Cortex of kidney (tissue), 1 donor: ENCODE measurements at places on chromosomes 5 and 9.

- no peak for DNase-seq
Observed at GRCh38 chr9:137333016-137333671, 31.1 kb upstream of the NRARP start.

DNA sequence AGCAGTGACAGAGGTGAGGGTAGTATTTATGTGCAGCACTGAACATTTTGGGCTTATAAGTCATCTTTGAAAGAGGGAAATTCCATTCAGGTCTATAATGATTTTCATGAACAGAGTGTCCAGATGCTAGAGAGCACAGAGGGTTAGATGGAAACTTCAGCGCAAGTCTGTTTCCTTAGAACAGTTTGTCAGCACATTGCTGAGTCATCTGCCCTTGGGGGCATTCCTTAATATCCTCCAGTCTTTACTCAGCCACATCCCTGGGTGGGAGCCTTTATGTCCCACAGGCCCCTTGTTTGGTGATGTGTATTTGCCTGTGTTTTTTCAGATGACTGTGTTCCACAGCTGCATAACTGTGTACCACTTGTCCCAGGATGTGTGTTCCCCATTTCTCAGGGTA lies 138.5 kb upstream of the S1PR3 start:
- no peak for DNase-seq

DNA sequence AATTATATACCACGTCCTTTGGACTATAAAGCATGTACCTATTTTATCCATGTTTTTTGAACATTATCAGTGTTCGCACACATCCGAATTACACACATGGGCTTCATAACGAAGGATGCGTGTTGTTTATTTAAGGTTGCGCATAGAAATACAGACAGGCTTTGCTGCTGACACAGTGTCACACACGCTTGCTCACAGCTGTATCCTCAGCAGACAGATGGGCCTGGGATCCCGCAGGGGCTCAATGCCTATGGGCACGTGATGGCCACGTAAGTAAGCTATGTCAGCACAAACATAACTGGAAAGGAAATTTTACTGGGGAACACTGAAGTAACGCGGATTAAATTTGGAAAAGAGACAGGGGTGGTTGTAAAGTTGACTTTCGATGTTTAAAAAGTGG lies 76.6 kb downstream of the OTULIN start:
- DNase-seq, result no peak

GRCh38 chr5:10699987-10700386 lies 61.0 kb downstream of the DAP start:
- no peak for DNase-seq

DNA sequence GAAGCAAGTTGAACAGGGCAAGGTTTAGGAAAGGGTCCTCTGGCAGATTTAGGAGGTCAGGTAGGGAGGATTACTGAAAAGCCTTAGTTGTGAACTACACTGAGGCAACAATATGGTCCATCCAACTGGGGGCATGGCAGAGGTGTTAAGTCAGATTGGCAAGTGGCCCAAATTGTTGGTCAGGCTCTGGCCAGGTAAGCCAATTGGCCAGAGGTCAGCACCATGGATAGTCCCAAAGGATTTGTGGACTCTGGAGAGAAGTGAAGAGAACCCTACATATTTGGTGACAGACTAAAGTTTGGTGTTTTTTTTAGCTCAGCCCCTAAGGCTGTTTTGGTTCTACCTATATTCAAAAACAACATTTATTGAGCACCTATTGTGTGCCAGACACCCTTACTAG lies 39.1 kb upstream of the RASGRF2 start:
- DNase-seq, result no peak

- no peak for DNase-seq
Observed at GRCh38 chr5:125014202-125014601, 267.8 kb upstream of the ZNF608 start.

DNA sequence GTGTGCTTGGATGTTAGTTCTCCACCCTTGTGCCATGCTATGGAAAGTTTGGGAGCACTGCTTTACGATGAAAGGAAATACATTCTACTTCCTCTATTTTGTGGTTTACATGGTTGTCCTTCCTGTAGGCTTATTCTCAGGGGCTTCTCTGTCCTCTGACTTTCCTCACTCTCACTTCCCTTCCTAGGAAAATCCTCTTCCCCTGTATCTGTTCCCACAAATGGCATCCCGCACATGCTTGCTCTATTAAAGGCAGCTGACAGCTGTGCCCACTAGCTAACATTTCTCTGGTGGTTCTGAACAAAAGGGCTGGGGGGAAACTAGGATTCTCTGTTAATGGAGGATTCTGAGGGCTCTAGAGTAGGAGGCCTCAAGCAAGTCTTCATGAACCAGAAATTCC lies 52.4 kb downstream of the FAM170A start:
- DNase-seq, result no peak

DNA sequence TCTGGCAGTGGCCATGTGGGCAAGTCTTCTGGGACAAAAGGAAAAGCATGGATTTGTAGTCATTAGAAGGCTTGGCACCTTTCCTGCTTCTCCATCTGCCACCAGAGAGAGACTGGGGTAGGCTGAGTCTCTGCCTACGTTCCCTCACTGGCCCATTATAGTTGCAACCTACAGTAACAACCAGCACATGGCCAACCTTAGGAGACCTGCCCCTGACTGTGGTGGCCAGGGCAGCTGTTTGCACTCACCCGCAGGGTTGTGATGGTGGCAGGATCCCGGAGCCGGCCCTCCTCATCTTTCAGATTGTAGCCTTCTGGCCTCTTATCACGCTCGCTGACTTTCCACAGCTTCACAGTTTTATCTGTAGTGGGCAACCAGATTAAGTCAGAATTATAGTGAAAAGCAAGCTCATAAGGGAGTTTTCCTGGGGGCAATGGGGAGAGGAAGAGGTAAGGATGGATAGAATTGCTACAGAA lies 174.9 kb upstream of the GPR151 start:
- no peak for DNase-seq

DNA sequence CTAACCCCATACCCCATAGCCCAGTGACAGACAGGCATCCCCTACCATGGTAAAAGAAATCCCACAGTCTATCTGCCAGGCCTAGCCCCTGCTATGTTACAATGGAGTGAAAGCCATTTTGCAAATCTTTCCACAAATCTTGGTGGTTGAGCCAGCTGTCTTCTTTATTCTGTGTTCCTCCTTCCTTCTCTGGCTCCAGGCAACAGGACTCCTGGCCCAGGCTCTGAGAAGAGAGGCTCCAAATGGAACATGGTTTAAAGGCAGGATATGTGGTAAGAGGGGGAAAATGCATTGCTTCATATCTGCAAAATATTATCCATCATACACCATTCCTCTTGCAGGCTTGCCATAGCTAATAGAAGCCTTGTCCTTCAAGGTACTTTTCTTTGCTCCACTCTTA lies 25.2 kb downstream of the FGF1 start:
- DNase-seq, result no peak

- DNase-seq, result no peak
Observed at GRCh38 chr9:111481885-111482636, 2.1 kb downstream of the ECPAS start.

GRCh38 chr5:95956021-95956899 lies 5.4 kb downstream of the ELL2 start:
- DNase-seq, result no peak

DNA sequence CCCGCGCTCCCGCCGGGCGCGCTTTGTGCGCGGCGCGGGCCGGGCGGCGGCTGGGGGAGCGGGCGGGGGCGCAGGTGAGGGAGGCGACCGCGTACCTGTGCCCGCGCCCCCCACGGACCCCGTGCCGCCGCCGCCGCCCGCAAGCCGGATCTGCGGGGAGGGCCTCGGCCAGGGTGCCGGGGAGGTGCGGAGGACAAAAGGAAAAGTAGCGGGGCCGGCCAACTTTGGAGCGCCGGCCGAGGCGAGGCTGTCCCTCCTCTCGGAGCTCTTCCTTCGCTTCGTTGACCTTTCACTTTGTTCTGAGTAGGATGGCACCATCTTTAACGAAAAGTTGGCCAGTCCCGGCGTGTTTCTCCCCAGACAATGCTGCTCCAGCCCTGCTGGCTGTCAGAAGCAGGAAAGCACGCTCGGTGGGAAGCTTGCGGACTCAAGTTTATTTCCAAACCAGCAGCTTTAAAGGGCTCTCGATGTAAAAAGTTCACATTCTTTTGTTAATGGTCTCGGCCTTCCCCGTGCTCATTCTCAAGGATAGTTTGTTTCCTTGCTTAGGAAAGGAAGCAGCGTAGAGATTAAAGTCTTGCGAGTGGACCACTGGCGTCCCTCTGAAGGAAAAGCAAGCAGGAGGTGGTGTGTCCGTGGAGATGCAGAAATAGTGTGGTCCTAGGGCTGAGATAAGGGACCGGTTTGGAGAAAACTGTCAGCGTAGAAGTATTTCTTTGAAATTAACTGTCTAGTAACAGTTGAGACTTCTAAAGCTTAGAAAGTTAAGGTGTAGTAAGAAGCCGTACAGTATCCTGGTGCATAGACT lies 639 bp downstream of the EHMT1 start:
- no peak for DNase-seq

DNA sequence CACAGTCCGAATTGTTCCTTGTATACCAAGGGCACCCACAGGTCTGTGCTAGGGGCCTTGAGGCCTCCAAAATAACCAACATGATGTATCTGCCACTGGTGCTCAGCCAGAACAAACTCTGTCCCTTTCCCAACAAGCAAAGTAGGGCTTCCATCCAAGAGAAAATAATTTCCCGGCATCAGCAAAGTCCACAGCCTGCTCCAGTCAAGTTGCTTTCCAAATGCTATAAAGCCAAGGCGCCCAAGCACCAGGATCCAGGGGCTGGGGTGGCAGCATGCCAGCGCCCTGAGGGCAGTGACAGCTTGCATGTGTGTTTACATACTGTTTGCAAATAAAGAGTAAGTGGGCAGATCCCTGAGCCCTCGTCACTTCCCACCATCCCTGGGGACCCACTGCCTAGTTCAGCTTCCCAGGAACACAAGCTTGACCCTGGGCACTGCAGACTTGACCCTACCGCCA lies 155.9 kb downstream of the ERCC6L2 start:
- no peak for DNase-seq

- no peak for DNase-seq
Observed at GRCh38 chr9:23830929-23831730, 5.1 kb upstream of the ELAVL2 start.

DNA sequence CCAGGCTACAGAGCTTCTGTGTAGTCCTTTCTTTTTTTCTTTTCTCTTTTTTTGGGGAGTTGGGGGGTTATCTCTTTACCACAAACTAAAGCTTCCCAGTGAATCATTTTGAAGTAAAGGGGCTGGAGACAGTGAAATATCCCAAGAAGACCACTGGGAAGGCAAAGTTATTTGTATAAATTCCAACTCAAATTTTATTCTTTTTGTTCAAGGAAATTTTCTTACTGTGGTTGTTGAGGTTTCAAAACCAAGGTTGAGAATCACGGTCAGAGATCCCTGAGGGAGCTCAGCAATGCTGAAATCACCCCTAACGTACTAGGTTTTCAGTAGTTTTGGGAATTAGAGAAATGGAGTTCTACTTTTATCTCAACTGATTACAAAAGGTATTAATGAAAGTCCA lies 175.7 kb downstream of the ARHGEF28 start:
- no peak for DNase-seq

DNA sequence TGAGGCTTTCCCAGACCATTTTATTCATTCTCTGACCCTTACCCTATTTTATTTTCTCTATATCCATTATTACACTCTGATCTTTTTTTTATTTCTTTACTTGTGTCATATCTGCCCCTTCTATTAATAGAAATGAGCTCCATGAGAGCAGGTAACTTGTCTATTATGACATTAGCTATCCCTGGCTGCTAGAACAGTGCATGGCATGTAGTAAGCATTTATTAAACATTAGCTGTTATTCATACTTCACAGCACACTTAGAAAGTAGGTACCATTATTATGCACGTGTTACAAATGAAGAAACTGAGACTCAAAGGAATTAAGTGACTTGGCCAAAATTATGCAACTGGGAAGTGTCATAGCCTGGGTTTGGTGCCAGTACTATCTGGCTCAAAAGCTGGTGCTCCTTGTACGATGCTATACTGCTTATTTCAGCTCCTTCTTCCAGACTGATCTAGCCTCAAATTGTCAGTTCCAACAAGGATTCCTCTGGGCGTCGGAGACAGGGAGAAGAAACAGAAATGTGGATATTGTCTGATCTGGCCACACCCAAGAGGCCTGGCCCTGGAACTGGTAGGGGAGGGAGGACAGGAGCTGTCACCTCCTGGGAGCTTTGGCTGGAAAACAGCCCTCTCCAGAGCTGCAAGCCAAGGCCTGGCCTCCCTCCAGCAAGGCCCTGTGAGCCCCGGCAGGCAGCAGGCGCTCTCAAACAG lies 10.8 kb upstream of the NIPAL4 start:
- no peak for DNase-seq

GRCh38 chr9:12604164-12604821 lies 88.9 kb upstream of the TYRP1 start:
- no peak for DNase-seq

- DNase-seq, result no peak
Observed at GRCh38 chr9:12759761-12760160, 15.1 kb upstream of the LURAP1L start.

- no peak for DNase-seq
Observed at GRCh38 chr5:43065948-43066798, 26.1 kb upstream of the ANXA2R start.

DNA sequence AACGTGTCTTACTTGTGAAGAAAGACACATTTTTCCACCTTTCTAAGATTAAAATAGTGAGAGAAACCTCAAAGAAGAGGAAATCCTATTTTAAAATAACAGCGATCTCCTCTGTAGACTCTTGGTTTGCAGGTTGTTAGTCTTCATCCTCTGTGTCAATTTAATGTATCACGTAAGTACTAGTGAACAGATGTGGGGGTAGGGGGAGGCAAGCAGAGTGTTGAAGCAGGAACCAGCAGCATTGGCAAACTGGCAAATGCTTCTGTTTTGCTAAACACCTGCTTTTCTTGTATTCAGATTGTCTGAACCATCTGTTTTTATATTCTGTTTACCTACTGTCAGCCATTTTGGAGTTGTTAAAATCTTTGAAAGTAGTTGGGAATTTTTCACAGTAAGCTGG lies 159.3 kb upstream of the TLX3 start:
- DNase-seq, result no peak

GRCh38 chr5:75656311-75657003 lies 45.2 kb downstream of the ANKDD1B start:
- no peak for DNase-seq

DNA sequence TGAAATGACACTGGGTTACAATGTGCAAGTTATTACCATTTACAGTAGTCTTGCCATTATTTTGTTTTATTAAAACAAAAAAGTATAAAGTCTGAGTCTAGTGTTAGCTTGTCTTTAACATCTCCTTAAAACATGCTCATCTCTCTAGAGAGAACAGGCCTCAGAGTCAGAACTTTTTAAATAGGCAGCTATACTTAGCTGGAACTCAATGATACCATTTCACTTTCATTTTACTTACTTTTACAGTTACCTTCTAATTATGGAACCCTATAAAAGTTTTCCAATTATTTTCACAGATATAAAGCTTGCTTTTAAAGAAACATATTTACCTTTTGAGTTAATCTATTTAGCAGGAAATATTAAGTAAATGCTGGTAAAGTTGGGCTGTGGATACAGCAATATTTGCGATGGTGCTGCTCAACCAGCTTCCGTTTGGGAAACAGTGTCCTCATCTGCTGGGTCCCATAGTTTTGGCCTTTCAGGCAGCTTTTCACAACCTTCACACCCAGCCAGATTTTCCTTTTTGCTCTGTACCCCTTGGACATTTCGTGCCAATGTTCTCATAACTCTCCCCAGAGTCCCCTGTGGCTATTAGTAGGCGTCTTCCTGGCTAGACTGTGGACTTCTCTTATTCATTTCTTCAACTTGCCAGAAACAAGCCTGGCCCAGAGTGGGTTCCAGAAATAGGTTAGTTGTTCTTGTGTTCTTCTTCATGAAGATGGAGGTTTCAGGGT lies 36.3 kb upstream of the UBTD2 start:
- DNase-seq, result no peak

GRCh38 chr5:27810458-27810857 lies 772.1 kb upstream of the CDH9 start:
- no peak for DNase-seq

GRCh38 chr5:132263548-132264261 lies 6.2 kb downstream of the PDLIM4 start:
- DNase-seq, result no peak
